ENCODE measurements at places on chromosomes 3 and 15. TPM values are rescaled to one million over a fixed set of nuclear protein-coding genes. Genes with fewer than 3 reads are reported as not detected.

GRCh38 chr3:12924437-12924836 lies 83.1 kb upstream of the RPL32 start:
- DNase-seq, result no peak

DNA sequence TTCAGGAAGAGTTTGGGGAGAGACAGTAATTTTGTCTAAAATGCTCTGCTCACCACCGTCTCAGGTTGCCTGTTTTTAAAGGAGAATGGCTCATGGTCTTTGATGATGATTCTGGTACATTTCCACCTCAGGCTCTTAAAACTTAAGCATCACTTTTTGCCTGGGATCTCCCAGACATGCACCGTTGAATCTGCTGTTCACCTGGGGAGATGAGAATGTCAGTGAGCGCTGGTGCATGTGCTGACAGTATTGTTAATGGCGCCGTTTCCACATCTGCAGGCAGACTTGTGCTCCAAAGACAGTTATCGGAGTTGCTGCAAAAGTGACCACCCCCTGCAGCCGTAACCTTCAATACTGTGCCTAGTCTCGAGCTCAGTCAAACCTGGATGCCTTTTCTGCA lies 219.0 kb upstream of the TPM1 start:
- no peak for DNase-seq

The GOLGA6B gene
- not detected for total RNA-seq

GRCh38 chr3:88149101-88149508 lies 654 bp upstream of the C3orf38 start:
- DNase-seq, result no peak

- no peak for DNase-seq
Measured at GRCh38 chr15:77021088-77021481, 26.2 kb downstream of the PSTPIP1 start.

- no peak for DNase-seq
Measured at GRCh38 chr3:127822682-127823425, 539 bp upstream of the MGLL start.

DNA sequence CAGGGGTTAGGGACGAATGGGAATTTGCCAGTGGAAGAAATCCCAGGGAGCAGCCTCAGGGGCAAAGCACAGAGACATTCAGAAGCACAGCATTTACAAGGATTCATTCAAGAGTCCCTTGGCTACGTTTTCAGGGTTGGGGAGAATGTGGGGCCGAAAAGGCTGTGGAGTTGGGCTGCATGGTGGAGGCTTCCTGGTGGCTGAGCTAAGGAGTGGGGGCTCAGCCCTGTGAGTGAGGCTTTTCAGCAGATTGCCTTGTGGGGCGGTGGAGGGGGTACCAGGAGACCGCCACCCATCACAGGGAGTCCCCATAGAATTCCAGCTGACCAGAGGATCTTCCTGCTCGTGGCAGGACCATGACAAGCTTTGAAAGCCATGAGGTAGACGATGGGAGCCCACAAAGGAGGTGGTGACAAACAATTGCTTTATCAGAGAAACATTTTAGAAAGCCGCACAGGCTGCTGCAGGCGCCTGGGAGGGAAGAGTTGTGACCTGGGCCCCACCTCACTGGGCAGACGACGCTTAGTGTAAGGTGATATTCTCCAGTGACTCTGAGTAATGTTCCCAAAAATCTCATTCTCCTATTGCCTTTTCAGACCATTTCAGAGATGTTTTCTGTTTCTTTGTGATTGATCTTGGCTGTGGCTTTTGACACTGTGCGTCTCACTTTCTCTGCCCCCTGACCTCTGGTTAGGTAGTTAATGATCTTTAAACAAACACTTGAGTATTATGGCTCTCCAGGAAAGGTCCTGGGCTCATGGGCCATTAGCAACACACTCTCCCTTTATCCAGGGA lies 128.0 kb downstream of the DNAJB8 start:
- no peak for DNase-seq

DNA sequence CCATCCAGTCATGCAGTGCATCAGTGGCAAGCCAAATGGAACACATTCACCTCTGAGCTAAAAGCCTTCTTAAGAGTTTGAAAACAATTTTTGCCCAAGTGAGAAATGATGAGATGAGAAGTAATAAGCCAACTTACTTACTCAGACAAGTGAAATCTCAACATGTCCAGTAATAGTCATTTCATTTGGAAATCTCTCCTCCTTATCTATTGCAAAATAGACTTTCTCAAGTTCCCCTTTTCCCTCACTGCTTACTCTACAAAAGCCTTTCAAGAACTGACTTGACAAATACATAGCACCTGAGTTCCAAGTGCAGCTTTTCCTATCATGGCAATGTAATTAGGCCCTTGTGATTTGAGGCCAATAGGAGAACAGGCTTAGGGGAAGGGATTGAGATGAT lies 282.3 kb downstream of the SLC9A9 start:
- no peak for DNase-seq

- no peak for DNase-seq
Measured at GRCh38 chr3:64291956-64292355, 66.7 kb upstream of the PRICKLE2 start.

- DNase-seq, result no peak
Measured at GRCh38 chr3:123448536-123449101, at the start of gene ADCY5. ADCY5 (minus strand) TSS chr3:123449090; CDS start chr3:123448545, 545 bp downstream.

DNA sequence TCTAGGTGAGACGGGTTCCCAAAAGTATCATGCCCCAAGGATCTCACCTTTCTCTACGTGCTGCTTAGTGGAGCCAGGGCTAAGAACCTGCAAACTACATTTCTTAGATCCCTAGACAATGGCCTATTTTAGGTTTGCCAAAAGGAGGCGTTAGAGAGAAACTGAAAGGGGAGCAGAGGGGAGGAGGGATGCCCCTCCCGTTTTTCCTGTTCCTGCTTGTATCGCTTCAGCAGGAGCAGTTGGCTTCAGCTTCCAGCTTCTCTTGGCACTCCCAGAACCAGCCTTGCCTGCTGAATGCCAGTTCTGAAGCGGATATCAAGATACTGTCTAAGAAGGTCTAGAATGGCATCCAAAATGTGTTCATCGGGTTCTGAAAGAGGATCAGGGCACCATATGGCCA lies 58.4 kb upstream of the ABHD17C start:
- peak; percentile 79 for DNase-seq

- DNase-seq, result peak; percentile 71
Measured at GRCh38 chr15:100309109-100310040, 32.4 kb downstream of the ADAMTS17 start.

The CCPG1 gene
- 23.1 TPM for total RNA-seq

GRCh38 chr3:192038726-192039125 lies 577.8 kb downstream of the PYDC2 start:
- no peak for DNase-seq

- DNase-seq, result no peak
Measured at GRCh38 chr3:156553705-156554356, 1.1 kb downstream of the SSR3 start.

DNA sequence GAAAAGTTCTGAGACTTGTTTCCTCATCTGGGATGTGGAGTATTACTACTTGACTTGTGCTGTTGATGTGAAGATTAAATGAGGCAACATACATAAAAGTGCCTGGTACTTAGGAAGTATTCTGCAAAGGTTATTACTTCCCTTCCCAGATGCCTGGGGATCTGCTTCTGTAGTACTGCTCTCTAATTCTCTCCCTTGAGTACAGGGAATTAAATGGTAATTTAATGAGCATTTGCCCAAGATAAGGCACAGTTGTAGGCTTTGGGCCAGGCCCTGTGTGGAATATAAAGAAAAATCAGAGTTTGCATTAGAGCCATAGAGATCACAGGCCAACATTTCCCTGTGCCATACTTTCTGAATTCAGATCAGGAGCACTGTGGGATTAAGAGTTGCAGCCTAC lies 84.4 kb downstream of the LARS2 start:
- DNase-seq, result no peak

DNA sequence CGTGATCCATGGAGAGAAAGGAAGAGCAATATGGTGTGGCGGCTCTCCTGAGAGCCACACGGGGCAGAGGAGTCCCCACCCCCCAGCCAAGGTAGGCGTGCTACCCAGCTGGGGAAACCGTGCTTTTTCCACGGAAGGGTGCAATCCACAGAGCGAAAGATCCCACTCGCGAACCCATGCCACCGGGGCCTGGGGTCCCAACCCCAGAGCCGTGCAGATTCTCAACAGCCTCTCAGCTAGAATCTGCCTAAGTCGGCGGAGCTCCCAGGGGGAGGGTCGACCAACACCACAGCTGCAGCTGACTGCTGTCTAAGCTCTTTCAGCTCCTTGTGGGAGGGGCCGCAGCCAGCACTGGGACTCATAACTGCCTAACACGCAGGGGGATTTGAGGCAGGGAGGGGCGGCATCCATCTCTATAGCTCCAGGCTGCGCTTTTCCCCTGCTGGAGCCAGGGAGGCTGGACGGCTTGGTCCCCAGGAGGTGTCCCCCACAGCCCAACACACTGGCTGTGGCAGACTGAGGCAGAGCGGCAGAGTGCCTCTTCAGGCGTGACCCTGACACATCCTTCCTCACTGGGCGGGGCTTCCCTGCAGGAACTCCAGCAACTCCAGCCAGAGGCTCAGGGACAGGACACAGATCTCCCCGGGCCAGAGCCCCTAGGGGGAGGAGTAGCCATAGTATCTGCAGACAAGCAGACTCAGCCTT lies 107.6 kb upstream of the ZBTB20 start:
- no peak for DNase-seq

The ST3GAL6 gene
- total RNA-seq, result 1.7 TPM

DNA sequence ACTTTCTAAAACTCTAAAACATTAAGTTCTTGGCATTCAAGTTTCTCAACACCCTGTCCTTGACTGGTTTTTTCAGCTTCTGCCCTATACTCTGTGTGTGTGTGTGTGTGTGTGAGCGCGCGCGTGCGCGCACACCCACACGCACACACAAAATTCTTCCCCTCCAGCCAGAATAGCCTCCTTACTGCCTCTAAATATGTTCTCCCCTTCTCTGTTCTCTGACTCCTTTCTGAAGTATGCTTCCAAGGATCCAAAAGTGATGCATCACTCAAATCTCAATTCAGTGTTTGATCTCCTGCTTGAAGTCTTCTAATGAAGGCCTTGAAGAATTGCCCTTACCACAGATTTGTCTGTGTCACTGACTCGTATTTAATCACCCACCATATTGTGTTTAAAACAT lies 129.8 kb downstream of the SLC25A26 start:
- no peak for DNase-seq

GRCh38 chr3:185070491-185071286 lies 82.2 kb downstream of the C3orf70 start:
- no peak for DNase-seq

The PLS1 gene
- 3.9 TPM for total RNA-seq

DNA sequence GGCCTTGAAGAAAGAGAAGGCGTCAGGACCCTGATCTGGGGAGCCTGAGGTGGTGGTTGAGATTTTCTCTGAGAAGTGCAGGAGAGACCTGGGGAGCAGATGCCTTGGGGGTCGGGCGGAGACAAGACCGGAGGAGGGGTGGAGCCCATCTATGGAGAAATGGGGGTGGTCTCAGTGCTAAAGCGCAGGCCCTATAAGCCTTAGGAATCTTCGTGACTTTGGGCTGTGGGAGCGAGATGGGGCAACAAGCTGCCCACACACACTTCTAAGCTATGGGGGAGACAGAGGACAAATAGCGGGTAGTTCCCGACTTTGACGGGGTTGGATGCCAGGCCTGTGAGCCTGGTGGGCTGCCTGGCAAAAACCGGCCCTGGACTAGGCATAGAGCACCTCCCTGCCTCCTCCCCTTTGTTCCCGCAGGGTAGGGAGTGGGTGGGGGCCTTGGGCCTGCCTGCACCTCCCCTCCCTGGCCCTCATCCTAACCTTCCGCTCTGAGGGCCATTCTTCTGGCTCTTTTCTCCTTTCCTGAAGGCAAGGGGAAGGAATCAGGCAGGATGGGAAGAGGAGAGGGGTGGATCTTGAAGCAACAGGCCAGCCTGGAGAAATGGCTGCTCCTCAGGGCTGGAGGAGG lies 880 bp downstream of the NISCH start:
- DNase-seq, result no peak

The ALDH1A2 gene
- total RNA-seq, result 22.1 TPM

DNA sequence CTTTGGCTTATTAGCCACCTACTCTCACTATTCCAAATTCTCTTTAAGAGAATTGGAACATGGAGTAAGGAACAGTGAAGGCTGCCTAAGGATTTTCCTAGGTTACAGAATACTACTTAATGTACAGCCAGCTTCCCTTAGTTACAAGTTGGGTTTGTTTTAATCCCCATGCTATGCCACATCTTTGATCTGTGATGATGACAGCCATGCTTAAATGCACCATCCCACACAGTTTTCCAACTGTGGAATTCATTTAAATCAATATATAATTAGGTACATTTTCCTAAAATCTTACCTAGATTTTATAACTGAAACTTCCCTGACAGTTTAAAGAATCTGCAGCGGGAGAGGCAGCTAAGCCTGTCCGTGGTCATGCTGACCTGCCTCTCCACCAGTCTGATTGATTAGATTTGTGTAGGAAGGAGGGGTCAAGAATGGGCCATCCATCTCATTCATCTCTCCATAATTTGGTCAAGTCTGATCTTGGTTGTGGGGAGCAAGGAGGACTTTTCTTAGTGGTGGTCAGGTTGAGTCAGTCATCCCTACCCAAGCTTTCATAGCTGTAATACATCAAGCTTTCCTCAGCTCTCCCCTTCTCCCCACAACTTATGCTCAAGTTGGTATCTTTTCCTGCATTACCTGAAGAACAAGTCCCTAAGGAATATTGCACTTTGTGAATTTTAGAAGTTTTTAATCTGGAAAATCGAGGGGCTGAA lies 37.1 kb downstream of the RIOX2 start:
- DNase-seq, result no peak

GRCh38 chr15:58555162-58556027 lies 123.6 kb downstream of the LIPC start:
- peak; percentile 93 for DNase-seq

The CCR9 gene
- not detected for total RNA-seq

The ETV5 gene
- total RNA-seq, result 18.4 TPM
